ENCODE measurements at places on chromosomes 16 and 17. TPM values are rescaled to one million over a fixed set of nuclear protein-coding genes. Genes with fewer than 3 reads are reported as not detected.

The TEX14 gene
- total RNA-seq, result under 0.01 TPM

The G6PC1 gene
- total RNA-seq, result not detected

The TELO2 gene
- 18.8 TPM for total RNA-seq

The TIMP2 gene
- 51.9 TPM for total RNA-seq

The GP1BA gene
- not detected for total RNA-seq

The MT4 gene
- total RNA-seq, result not detected

The CHD9NB gene
- 2.3 TPM for total RNA-seq

Measured in regular cardiac myocyte (primary cell).